Upper lobe of left lung (tissue), 6 donors: ENCODE measurements at places on chromosomes 12 and 14.

- DNase-seq = no peak
Observed at GRCh38 chr12:69513297-69513696, 43.1 kb downstream of the FRS2 start.

GRCh38 chr12:15842108-15842507 is 40.1 kb upstream of the STRAP start:
- no peak for DNase-seq

DNA sequence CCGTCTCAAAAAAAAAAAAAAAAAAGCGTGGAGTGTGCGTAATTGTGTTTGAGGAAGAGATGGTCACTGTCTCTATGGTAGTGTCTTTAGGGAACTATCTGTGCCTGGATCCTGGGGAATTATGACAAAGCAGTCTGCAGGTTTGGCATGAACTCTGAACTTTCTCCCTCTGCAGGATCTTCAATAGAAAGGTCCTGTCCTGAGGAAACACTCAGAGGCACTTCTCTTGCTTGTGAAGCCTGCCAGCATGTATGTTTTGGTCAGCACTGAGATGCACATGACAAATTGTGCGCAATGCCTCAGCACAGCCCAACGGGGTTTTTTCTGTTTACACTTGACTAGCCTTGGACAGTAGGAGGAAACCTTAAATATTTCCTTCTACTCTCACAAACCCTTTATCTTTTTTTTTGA is 46.6 kb downstream of the ATF7 start:
- peak; percentile 39 for DNase-seq

DNA sequence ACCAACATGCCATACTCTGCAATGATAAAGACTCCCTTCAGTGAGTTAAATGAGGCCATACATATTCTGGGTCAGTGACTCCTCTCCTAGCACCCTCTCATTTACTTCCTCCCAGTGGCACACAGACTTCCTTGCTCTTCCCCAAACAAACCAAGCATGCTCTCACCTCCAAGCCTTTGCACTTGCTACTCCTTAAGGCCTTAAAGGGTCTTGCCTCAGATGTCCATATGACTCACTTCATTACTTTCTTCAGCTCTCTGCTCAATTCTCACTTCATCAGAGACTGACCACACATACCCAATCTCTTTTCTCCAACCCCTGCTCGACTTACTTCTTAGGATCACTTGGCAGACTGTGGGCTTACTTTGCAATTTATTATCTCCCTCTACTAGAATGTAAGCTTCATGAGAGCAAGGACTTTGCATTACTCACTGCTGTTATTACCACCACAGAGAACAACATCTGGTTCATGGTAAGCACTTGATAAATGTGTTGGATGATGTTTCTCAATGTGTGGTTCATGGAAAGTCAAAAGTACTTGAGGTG is 22.8 kb downstream of the DDX24 start:
- no peak for DNase-seq

- no peak for DNase-seq
Observed at GRCh38 chr14:45361727-45362126, 108.7 kb upstream of the MIS18BP1 start.

- no peak for DNase-seq
Observed at GRCh38 chr12:114123108-114123507, 157.0 kb upstream of the RBM19 start.

- DNase-seq = no peak
Observed at GRCh38 chr12:70418101-70418500, 52.0 kb downstream of the KCNMB4 start.

DNA sequence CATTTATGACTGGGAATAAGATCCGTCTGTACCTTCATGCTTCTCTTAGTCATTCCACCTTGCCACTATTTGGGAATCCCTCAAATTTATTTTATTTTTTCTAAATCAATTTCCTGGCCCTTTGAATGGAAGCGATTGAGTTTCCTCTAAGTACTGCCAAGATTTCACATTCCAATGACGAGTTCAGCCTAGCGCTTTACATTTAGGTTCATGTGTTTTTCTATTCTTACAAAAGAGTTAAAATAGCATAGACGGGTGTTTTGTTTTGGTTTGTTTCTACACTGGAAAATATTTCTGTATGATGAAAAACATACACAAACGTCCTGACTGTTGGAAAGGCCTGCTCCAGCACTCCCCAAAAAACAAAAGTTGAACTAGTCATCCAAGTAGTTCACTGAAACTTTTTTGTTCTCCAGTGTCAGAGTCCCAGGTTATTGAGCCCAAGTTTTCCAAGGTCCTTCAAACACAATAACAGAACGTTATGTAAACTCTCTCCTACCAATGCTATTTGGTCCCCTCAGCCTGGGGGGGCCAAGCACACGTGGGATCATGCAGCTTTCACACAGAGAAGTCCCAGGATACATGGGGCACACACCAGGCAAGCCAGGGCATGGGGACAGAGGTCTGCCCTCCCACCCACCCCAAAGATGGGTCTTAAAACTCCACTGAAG is 74.8 kb upstream of the FOXN3 start:
- no peak for DNase-seq

GRCh38 chr12:94663071-94663470 is 12.7 kb upstream of the TMCC3 start:
- no peak for DNase-seq

GRCh38 chr12:130764073-130764472 is 48.0 kb upstream of the RIMBP2 start:
- DNase-seq = no peak

GRCh38 chr14:97336179-97336578 is 539.0 kb downstream of the VRK1 start:
- DNase-seq = no peak

- no peak for DNase-seq
Observed at GRCh38 chr14:102514987-102515733, 5.6 kb upstream of the ANKRD9 start.

GRCh38 chr12:28563936-28564335 is 373.7 kb downstream of the CCDC91 start:
- DNase-seq = no peak

GRCh38 chr12:54432815-54433164 is 13.7 kb upstream of the ITGA5 start:
- no peak for DNase-seq

DNA sequence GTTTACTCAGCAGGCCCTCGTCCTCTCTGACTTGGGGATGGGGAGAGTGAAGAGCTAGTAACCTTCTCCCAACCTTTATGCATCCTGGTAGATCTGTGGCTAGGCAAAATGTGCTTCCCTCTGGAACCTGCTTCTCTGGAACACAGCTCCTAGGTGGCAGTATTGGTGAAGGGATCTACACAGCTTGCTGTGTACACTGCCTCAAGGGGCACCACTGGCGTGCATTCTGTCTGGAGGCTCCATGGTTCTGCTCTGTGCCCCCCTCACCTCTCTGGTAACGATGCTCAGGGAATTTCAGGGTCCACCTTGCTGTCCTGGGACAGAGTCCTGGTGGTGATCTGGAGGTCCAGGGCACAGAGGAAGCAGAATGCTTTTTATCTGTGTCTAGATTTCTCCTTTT is 43.5 kb upstream of the KCNA5 start:
- DNase-seq = no peak

DNA sequence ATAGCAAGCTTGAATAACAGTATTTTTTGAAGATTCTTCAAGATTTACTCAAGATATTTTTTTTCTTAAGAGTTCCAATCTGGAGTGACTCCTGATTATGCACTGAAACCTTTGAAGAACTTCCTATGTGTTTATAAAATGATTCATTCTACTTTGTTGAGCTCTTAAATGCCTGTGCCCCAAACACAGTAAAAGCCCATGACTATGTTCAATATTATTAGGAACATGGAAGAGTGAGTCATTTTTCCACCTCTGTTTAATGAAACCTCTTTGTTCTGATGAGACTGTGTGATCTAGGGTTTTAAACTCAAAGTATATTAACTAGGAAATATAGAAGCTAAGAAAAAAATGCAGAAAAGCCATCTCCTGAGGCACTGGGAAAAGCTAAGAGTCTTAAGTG is 415.0 kb upstream of the FBXO33 start:
- no peak for DNase-seq

- DNase-seq = no peak
Observed at GRCh38 chr12:9960590-9960989, 10.6 kb upstream of the CLEC12A start.

- DNase-seq = no peak
Observed at GRCh38 chr12:84073401-84073800, 839.2 kb downstream of the SLC6A15 start.

DNA sequence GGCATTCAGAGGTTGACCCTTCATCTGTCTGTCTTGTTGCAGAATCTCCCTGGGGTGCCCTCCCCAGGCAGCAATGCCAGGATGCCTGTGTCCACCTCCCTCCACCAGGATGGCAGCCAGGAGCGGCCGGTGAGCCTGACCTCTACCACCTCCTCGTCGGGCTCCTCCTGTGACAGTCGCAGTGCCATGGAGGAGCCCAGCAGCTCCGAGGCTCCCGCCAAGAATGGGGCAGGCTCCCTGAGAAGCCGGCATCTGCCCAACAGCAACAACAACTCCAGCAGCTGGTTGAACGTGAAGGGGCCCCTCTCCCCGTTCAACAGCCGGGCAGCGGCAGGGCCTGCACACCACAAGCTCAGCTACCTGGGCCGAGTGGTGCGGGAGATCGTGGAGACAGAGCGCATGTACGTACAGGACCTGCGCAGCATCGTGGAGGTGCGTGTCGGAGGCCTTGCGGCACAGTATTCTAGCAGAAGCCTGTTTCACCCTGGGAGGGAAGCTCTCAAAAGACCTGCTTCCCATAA is 23.4 kb downstream of the PLEKHG3 start:
- DNase-seq = no peak

GRCh38 chr12:28683366-28683765 is 465.7 kb upstream of the FAR2 start:
- no peak for DNase-seq

GRCh38 chr12:131473741-131474709 is 236.9 kb upstream of the SFSWAP start:
- DNase-seq = no peak

- DNase-seq = no peak
Observed at GRCh38 chr12:46783871-46784270, 41.9 kb downstream of the SLC38A4 start.

DNA sequence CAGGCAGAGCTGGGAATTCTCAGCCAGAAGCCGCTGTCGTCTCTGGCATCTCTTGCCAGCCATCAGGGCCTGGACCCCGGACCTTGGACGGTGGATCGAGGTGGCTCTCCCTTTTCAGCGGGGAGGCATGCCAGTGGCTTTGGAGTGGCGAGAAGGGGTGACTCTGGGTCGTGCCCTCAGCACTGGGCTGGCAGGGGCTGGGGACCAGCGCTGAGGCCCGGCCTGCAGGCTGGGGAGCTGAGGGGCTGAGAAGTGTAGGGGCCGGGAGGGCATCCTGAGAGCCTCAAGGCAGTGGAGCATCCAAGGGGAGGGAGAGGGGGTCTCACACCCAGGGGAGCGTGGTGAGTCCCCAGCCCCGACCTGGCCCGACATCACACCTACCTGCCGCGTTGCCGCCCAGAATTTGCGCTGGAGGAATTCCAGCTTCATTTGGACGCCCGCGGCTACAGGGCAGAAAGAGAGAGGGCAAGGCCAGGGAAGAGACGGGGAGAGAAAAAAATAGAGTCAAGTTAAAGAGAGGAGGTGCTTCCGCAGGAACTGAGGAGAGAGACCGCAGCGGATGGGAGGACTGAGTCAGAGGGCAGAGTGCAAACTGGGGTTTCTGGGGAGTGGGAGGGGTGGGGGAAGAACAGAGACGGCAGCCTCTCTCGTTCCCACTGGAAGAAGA is 9.0 kb upstream of the LRTM2 start:
- DNase-seq = peak; percentile 51

DNA sequence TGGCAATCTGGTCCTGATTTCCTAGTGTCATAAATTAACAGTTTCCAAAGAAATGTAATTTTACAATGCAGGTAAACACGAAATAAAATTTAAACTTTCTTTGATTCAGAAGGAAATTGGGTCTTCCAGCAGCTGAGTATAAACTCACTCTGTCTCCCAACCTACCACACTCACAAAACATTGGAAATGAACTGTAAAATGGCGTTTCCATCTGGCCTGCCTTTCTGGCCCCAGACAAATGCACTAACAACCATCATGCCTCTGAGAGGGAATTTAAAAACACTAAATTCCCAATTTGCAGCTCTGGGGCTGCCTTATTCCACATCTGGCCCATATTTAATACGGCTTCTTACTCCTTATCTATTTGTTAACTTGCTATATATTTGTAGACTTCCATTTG is 19.3 kb downstream of the ATP2B1 start:
- no peak for DNase-seq

DNA sequence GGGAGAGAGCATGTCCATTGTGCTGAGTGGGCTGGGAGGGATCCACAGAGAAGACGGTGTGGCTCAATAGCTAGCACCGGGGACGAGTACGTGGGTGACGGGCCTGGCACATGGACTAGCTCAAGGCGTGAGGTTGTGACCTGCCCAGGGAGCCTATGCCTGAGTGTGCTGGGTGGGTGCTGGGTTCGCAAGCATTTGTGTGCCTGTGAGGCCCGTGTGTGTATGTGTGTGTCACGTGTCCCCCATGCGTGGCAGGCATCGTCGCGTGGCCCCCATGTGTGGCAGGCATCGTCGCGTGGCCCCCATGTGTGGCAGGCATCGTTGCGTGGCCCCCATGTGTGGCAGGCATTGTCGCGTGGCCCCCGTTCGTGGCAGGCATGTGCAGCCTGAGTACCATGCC is 109.2 kb downstream of the TMEM121 start:
- DNase-seq = peak; percentile 24

DNA sequence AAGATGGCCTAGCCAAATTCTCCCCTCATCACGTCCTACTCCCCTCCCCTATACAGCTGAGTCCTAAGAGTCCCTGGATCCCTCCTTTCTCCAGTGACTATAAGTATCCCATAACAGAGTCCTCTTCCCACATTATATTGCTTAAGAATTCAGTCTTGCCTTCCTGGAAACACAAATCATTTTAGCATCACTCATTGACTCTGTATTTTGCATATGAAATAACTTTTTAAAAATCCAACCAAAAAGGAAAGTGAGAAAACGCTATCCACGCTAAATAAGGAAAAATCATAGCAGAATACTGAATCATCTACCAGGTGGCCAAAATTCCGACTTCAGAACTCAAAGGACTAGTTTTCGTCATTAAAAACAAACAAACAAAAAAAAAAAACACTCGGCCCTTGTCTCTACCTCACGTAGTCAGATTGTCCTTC is 130.2 kb downstream of the GCH1 start:
- DNase-seq = no peak

DNA sequence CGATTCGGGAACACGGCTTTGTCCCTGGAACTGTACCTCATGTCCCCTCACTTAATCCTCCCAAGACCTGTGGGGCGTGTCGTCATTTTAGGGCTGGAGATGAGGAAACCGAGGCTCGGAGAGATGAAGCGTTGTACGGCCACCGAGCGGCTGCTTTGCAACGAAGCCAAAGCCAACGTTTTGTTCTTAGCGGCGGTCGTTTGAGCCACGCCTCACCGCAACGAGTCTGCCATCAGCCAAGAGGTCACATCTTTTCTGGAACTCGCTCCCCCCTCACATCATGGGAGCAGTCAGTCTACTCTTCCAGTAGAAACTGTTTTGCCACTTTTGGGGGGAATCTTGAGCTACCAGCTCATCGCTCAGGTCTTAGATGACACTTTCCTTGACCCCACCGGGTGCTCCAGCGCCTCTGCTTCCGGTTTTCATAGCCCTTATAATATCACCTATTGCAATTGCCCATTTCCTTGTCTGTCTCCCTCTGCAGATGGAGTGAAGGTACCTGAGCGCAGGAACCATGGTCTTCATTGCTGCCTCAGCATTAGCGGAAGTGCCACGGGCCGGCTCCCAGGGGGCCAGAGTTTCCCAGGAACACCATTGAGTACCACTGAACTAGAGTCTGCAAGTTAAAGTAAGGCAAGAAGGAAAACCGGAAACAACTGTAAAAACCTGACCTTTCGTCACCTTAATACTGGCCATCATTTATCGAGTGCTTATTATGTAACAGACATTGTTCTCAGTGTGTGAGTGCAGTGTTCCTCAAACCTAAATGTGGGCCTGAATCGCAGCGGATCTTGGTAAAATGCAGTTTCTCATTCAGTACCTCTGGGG is 19.6 kb downstream of the NINJ2 start:
- DNase-seq = peak; percentile 40
